Activated T-helper 1 cell treated with anti-CD3 and anti-CD28 coated beads, Interleukin-12 subunit alpha, Interleukin-12 subunit beta, Interleukin-2, Interleukin-4 antibody, amounts not matched to agents 30 ng/mL and 10 ng/mL and 1 ng/mL, durations not matched to agents 14 hours and 24 hours and 36 hours (primary cell): ENCODE measurements at places on chromosomes 5 and 9. TPM values are rescaled to one million over a fixed set of nuclear protein-coding genes. Genes with fewer than 3 reads are reported as not detected.
A peak's percentile ranks its signal among the peaks of the same experiment; 100 is the strongest.

Gene SLC12A2
- 23.9 and 24.8 TPM in 2 replicates for total RNA-seq

Gene PCDHGA1
- 0.10 TPM in 2 replicates for total RNA-seq

DNA sequence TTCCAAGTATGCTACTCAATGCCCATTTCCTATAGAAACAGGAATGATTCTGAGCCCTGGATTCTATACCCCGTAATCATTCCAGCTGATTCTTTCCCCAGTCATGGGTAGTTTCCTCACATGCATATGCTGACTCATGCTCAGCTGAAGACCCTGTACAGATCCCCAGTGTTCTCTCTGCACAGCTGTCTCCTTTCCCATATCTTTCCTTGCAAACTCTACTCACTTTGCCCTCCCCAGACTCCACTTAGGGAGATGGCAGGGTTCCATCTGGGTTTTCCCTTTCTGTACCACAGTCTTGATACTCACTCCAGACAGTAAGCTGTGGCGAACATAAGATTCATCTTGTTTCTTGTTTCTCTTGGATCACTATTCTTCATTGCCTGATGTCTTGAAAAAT is 357.6 kb downstream of the RAB3C start:
- no peak for DNase-seq

Gene ZBTB26
- total RNA-seq: 8.3 and 9.9 TPM in 2 replicates

- DNase-seq: no peak
Observed at GRCh38 chr5:119291877-119292276, 63.9 kb upstream of the TNFAIP8 start.

DNA sequence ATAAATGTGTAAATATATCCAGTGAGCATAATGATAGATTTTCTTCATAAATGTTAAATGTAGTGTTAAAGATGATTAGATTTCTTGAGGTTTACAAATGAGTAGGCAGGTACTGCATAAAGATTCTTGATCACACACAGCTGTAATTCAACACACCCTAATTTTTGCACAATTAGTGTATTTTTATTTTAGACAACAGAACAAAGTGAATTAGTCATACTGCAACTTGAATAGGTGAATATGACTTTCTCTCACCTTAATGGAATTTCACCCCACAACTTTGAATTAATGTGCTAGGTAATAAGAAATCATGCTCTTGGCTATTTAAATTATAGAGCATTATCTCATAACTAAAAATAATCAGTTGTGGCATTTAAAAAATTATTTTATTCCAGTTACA is 795.7 kb upstream of the ACO1 start:
- no peak for DNase-seq

DNA sequence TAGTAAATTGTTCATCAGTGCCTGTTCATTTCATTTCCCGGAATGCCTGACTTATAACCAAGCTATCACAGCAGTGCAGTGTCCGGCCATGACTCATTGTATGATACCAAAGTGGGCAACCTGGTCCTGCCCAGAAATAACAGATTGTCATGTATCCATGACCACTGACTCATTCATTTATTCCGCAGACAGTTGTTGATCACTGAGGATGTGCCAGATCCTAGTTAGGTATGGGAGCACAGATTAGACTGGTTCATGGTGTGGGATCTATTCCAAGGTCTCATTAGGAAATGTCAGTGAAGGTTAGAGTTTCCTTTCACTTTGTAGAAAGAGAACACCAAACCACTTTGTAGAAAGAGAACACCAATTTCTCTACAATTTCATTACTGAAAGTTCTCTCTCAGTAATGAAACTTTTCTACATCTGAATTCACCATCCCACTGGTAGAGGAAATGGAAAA is 8.7 kb downstream of the NREP start:
- DNase-seq: no peak

GRCh38 chr5:79857714-79858409 is 133.2 kb downstream of the MTX3 start:
- DNase-seq: peak; percentile 62

DNA sequence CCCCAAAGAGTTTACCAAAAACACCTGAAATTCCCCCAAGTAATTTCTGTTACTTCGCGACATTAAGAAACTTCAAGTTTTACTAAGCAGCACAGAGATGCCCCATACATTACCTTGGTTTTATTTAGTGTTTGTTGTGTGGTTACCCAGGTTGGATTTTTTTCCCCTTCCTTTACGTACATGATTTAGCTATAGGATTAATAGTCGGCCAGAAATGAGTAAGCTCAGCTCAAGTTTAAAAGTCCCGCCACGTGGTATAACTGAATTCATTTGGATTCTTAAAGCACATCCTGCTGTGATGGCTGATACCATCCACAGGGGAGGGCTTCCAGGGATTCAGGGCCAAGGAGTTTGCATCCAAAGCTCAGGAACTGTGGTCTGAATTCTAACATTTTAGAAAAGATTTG is 75.9 kb downstream of the DAP start:
- no peak for DNase-seq

DNA sequence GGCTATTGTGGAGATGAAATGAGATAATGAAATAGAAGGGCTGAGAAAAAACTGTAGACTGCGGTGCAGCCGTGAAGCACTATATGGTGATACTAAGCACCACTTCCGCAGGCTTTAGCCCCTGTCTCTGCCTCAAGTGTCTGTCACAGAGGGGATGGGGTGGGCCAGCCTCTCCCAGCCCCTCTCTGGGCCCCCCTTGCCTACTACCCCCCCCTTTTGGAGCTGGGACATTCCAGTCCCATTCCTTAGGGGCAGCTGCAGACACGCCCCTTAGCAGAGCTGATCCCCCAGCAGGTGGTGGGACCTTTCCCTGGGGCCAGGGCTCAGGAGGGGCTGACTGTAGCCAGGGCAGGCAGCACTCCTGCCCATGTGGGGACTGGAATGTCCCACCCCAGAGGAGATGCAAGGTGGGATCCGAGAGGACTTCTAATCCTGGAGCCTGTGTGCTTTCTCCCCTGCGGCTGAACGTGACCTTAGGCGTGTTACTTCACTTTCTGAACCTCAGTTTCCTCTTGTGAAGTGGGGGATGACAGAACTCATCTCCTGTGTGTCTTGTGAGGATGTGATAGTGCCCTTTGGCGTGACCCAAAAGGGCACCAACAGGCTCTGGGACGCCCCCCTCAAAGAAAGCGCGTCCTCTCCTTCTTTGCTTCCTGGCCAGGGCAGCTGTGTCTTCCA is 1.9 kb downstream of the N4BP3 start:
- no peak for DNase-seq

- no peak for DNase-seq
Observed at GRCh38 chr9:123402981-123403509, 47.0 kb downstream of the CRB2 start.

GRCh38 chr5:40653221-40654022 is 26.3 kb upstream of the PTGER4 start:
- no peak for DNase-seq

DNA sequence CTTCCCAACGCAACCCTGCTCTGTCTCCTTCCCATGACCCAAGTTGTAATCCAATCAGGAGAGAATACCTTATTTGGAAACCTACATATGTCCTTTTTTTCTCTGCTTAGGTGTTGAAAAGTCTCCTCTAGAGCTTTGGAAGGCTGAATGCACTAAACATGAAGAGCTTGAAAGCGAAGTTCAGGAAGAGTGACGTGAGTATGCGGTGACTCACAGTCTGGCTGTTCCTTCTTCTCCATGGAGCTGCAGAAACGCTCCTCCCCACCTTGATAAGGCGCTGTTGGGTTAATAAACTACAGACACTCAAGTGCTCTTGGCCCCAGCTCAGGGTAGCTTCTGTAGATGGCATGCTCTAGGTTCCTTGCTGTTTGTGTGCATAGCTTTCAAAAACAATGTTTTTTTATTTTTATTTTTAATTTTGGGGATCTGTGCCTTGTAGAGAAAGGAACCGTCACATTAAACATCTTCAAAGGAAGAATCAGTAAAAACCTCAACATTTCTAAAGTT is 30.7 kb downstream of the RAI14 start:
- no peak for DNase-seq

Gene ANGPTL2
- not detected in 2 replicates for total RNA-seq

Gene LEAP2
- total RNA-seq: 3.9 and 4.9 TPM in 2 replicates
